ENCODE measurements at places on chromosomes 6 and 20.

GRCh38 chr6:66198062-66198624 is 491.1 kb upstream of the EYS start:
- ATAC-seq, result no peak

DNA sequence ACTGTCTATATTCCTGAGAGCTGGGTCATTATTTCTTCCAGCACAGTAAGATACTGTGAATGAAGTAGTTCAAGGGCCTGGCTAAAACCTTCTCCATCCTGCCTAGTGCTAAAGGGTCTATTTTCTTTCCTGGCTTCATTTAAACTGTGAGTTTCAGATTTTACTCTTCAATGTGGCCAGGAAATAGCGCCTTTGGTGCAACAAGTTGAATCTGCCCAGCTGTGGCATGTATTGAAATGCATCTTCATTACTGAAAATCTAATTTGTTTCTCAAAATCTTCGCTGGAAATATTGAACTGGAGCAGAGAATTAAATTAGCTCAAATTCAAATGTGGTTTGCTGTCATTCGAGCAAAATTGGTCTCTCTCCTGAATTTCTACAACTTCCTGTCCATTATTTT is 114.6 kb upstream of the KCNG1 start:
- ATAC-seq, result no peak

DNA sequence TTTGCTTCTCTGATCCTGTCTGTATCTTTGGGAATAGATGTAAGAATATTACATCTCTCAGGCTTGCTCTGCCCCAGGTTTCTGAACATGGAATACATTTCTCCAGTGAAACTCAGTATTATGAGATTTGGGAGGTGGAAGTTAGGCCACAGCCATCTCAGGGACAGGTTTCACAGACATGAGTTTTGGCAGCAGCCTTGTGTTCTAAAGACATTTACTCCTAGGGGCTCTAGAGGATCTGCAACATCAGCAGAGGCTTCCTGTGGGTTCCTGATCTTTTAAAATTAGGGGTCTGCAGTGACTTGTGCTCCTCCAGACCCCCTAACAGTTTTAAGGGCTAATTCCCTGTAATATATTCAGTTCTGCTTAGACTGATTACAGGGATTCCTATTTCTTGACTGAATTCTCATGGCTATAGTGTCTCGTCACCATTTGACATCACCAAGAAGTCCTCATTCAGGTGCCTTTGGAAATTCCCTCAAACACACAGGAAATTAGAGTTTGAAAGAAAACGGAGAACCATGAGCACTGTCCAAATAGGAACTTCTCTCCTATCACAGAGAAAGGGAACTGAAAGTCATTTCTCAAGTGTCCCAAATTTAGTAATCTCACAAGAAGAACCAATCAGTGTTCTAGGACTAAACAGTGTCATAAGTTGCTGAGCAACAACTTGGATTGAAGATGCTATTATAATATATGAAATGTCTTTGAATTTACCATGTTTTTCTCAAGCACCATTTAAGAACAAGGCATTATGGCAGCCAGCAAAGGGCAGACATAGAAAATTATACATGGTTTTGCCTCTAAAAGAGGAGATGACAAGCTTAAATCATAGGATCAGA is 2.5 kb upstream of the HLA-DRA start:
- ATAC-seq, result peak; percentile 48

- ATAC-seq, result no peak
Observed at GRCh38 chr6:69758214-69758613, 38.6 kb downstream of the LMBRD1 start.

GRCh38 chr6:79269877-79270276 is 35.4 kb upstream of the HMGN3 start:
- ATAC-seq, result no peak

DNA sequence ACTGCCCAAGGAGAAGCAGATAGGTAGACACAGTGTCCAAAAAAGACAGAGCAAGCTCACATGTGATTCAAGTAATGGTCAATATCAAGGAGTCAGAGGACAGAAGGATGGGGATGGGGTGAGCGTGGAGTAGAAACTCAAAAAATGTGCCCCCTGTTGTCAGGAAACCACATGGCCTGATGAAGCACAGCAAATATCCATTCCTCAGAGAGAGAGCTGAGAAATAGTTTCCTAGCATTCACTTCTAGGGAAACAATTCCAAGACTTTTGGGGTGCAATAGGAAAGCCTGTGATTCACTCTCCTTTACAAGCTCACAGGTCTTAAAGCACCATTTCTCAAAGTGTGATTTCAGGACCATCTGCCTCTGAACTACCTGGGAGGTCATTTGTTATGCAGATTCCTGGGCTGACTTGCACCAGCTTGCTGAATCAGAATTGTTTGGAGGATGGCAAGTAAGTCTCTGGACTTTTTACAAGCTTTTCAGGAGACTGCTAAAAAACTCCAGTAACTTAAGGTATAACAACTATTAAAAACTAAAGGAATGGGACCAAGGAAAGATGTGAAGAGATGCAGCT is 432.8 kb downstream of the HDGFL1 start:
- ATAC-seq, result no peak

DNA sequence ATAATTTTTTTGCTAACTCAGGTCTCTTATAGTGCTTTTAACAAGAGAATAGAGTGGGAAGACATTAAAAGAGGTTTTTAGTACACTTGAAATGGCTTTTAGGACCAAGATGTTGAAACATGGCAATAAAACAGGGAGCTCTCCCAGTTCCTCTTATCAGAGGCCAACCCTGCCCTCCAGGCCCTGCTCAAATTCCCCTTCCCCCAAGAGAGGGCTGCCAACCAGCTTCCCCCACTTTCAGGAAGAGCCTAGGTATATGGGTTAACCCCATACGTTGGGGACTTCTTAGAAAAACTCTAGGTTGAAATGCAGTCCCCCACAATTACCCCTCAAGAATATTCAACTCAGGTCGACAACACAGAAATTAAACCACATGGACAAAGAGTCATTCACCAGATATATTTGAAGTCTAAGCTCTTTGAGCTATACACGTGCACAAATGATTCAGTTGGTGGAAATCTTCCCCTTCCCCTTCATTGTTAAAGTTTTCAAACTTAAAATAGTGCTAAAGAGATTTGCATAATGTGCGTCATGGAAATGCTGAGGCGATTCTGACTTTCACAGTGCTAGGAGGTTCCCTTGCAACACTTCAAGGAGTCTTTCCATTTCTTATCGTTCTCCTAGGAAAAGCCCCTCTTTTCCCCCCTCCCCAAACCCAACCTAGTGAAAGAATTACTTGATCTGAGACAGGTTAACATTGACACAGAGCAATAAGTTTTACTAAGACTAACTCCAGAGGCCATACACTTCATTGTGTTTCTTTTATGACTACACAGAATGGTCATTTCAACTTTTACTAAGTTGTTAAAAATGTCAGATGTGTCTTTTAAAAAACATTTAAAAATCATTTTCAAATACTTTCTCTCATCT is 49.8 kb upstream of the ENPP5 start:
- peak; percentile 55 for ATAC-seq

GRCh38 chr6:89058627-89059026 is 21.9 kb upstream of the PNRC1 start:
- ATAC-seq, result no peak

DNA sequence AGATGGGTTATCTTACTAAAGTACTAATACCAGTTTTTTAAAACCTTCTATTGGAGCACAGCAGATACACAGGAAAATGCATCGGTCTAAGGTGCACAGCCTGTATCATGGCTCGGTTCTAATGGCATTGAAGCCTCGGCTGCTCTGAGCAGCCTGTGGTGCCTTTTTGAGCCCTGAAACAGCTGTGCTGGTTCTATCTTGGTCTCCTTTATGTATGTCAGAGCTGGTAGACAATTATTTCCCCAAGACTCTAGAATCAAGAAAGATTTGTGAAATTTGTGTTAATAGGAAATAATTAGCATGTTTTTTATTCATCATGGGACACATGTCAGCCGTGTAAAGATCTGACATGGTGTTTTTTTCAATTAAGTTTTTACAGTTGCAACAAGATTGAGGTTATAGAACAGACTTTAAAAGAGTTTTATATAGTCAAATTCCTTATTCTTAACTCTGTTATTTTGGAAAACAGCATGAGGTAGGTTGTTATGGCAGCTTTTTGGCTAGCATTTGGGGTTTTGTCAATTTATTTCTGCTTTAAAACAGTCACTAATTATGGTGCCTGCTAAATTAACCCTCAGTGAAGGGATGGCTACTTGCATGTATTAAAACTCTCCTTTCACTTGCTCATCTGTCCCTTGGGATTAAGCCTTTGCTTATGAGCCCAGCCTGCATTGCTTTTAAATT is 40.3 kb upstream of the C20orf144 start:
- ATAC-seq, result no peak

GRCh38 chr20:35306931-35307517 is 14.8 kb upstream of the FAM83C start:
- ATAC-seq, result no peak

GRCh38 chr6:14077193-14077867 is 40.2 kb upstream of the CD83 start:
- no peak for ATAC-seq

DNA sequence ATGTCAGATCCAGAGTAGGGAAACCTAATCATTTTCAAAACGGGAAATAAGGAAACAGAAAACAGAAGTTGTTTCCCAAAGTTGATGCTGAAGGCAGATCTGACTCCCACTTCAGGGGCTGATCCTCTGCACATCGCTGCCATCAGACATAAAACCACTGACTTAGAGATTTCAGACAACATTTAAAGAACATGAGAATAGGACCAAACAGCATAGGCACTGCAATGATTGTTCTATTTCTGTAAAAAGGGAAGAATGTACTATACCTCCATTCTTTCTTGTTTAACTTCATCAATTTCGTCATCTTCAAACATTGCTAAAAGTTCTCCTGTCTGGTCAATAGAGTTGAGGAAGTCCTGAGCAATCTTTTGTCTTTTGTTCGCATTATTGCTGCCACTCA is 324.7 kb upstream of the RUNX2 start:
- no peak for ATAC-seq

- ATAC-seq, result no peak
Observed at GRCh38 chr6:8352335-8352965, 82.9 kb downstream of the SLC35B3 start.

DNA sequence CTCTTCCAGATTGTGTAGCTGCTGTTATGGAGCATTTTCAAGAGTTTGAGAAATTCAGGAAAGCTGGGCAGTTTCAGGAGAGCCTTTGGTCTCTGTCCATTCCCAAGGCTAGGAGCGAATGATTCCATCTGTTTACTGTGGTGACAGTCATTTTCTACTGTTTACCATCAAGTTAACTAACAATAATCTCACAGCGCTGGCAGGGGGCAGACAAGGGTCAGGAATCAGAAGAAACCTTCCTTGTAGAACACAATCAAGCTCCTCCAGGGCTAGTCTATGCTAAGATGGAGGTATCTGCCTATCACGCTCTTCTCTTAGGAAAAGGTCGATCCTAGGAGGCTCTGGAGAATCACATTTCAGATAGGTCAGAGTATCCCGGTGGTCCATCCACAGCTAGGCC is 293.9 kb downstream of the KIF16B start:
- ATAC-seq, result no peak

- ATAC-seq, result no peak
Observed at GRCh38 chr20:53819973-53820451, 226.4 kb upstream of the ZNF217 start.

DNA sequence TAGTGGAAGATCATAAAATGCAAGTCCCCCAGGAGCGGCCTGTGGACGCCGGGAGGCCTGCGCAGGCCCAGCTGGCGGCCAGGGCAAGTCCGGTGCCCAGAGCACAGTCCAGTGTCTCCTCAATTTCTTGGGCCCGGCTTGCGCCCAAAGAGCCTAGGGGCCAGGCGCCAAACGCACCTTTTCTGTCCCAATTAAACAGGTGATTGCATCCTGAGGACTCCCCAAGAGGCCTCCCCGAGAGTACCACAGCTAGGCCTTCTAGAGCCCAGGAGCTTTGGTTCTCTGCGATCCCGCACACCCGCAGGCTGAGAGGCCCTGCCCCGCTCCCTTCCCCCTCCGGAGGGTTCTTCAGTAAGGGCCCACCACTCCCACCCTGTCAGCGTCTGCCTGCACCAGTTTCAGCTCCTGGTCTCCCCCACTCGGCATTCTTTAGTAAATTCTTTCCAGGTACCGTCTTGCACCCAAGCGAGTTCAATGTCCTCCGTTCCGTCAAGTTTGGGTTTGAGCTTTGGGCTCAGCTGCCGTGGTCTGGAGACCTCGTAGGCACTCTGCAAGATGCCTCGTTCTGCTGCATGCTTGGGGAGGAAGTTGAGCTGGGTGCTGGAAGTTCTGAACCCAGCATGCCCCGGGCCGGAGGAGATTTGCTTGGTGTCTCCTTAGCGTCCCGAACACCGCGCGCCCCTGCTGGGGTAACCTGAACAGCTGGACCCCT is 3.9 kb upstream of the NKX2-2 start:
- ATAC-seq, result no peak

- ATAC-seq, result no peak
Observed at GRCh38 chr20:6384956-6385486, 262.2 kb upstream of the FERMT1 start.

GRCh38 chr20:3406481-3407039 is 909 bp downstream of the DNAAF9 start:
- no peak for ATAC-seq

GRCh38 chr6:106939848-106940247 is 34.7 kb downstream of the CD24 start:
- ATAC-seq, result no peak

- no peak for ATAC-seq
Observed at GRCh38 chr6:11762794-11763459, 15.7 kb downstream of the ADTRP start.

- ATAC-seq, result no peak
Observed at GRCh38 chr6:28353981-28354676, 4.4 kb downstream of the ZKSCAN3 start.

DNA sequence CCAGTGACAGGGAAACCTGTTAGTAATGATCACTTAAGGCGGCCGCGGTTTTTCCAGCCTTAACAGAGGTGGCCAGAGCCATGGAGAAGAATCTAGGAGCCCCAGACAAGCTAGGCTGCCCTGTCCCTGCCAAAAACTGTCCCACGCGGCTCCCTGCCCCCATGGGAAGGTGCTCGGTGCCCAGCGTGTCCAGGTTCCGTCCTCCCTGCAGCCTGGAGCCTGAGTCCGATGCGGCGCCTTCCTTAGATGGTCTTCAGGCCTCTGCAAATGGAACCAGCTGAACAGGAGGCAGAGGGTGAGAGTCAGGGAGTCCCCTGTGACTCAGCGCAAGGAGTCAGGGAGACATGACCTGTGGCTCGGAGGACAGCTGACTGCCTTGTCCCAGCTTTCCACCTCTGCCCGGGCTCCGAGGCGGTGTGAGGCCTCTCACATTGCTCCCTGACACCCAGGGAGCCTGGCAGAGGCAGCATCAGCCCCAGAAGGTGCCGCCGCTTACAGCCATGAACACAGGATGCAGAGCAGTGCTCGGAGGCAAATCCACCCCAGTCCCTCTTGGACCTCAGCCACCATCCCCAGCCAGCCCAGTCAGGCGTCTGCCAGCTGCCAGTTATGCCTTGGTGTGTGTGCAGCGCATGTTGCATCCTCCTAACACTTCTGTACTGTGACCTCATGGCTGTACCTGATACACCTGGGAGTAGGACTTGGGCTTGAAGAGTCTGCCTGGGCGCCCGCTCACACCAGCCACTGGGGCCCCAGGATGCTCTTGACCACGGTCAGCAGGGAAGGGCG is 377.7 kb downstream of the CDH4 start:
- no peak for ATAC-seq

DNA sequence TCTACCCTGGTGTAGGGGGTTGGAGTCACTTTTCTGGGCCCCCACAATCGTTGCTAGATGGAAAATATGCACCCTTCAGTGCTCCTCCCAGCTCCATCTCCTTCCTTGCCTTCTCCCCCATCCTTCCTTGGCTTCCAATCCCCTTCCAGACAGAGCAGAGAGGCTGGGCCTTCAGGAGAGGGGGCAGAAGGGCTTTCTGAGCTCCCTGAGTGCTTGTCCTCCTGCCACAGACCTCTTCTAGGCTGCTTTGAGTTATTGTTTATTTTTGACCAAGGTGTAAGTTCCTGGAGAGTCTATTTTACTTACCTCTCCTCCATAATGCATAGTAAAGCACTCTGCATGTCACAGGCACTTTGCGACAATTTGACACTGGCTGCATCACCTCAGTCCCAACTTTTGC is 96.4 kb upstream of the CNKSR3 start:
- no peak for ATAC-seq

All from activated CD4-positive, CD25-positive, alpha-beta regulatory T cell treated with anti-CD3 and anti-CD28 coated beads, Interleukin-2, amount 50 U/mL, for 24 hours (primary cell).